ENCODE measurements at places on chromosomes 7 and 10. TPM values are rescaled to one million over a fixed set of nuclear protein-coding genes. Genes with fewer than 3 reads are reported as not detected.
A peak's percentile ranks its signal among the peaks of the same experiment; 100 is the strongest.

The SPDYE1 gene
- total RNA-seq, result not detected

DNA sequence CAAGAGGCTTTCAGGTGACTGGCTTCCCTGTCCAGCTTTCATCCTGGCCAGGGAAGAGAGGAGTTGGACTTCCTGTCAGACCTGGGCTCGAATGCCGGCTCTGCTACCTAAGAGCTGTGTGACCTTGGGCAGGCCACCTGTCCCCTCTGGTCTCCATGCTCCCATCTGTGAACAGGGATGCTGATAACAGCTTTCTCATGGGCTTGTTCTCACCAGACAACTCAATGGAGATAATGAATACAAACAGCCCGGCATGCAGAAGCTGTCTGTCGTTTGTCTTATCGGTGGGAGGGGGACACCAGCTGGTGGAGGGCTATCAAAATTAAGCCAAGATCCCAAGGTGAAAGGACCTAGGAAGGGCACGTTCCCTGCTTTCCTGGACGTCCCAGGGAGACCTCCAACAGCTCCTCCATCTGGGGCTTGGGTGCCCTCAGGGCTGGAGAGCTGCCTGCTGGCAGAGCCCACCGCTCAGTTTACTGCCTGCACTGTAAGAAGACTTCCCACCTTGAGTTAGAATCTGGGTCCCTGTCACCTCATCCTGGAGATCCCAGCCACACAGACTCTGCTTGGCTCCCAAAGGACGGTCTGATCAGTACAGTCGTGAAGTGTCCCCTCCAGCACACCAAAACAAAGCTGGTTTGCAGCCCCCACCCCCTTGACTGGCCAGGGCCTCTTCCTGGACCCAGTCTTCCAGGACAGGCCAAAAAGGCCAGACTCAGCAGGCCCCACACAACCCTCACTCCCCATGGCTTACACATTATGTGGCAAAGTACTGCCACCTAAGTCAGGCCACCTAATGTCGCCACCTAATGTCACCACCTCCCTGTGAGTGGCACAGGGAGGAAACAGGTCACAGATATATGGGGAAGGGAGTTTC lies 40.9 kb downstream of the PPIF start:
- DNase-seq, result peak; percentile 52

The HTR5A gene
- not detected for total RNA-seq

The TMEM130 gene
- not detected for total RNA-seq

The UNCX gene
- total RNA-seq, result not detected

All from right atrium auricular region (tissue), 2 donors.